Non-pigmented ciliary epithelial cell (primary cell): ENCODE measurements at places on chromosomes 11 and 22.
A peak's percentile ranks its signal among the peaks of the same experiment; 100 is the strongest.

- DNase-seq = peak; percentile 20
These were observed 84.0 kb upstream of the RCN1 start for GRCh38 chr11:32006799-32007388.

GRCh38 chr22:20989323-20990138, 7.4 kb downstream of the LZTR1 start:
- DNase-seq = no peak

GRCh38 chr11:115363921-115364320, 140.3 kb downstream of the CADM1 start:
- no peak for DNase-seq

GRCh38 chr11:72851726-72852125, 37.5 kb downstream of the ATG16L2 start:
- no peak for DNase-seq

- DNase-seq = no peak
These were observed 27.9 kb upstream of the RBMXL2 start for GRCh38 chr11:7060868-7061267.

- DNase-seq = peak; percentile 75
These were observed 87.3 kb downstream of the SIK3 start for GRCh38 chr11:117010808-117011540.

DNA sequence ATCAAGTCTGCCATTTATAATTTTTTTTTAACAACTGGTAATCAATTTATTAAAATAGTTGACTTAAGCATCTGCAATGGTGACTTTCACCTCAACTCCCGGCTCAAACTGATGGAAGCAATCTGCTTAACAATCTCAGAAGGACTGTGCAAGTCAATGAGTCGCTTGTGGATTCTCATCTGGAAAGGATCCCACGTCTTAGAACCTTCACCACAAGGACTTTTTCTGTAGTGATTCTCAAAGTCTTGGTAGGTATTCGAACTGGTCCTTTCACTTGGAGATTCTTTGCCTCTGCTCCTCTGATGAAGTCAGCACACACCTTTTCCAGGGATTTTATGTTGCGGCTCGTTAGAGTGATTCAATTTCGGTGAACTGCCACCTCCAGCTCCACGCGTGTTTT, 7.3 kb downstream of the RSF1 start:
- no peak for DNase-seq
